ENCODE measurements at places on chromosomes 7 and 10.

DNA sequence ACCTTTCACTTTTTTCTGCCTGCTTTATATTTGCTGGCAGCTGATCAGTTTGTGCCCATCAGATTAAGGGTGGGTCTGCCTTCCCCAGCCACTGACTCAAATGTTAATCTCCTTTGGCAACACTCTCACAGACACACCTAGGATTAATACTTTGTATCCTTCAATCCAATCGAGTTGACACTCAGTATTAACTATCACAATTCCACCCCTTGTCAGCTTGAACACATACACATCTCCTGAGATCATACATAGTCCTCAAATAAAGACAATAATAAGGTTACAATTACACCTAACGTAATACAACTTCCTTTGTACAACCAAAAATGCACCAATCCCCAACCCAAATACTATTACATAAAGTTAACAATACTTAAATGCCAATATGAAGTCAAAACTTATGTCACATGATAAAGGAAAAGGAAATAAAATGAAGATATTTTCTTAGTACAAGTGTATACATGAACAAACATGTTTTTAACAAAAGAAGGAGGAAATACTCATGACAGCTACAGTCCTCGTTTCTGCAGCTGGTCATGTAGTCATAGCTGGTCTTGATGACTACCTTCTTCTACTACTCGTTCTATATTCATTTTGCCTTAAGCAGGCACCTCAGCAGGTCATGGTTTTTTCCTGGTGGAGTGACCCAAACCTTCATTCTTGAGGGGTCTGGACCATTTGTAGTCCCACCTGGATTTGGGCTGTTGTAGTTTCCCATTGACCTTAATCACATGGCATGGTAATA is 96.7 kb upstream of the CABCOCO1 start:
- no peak for DNase-seq

DNA sequence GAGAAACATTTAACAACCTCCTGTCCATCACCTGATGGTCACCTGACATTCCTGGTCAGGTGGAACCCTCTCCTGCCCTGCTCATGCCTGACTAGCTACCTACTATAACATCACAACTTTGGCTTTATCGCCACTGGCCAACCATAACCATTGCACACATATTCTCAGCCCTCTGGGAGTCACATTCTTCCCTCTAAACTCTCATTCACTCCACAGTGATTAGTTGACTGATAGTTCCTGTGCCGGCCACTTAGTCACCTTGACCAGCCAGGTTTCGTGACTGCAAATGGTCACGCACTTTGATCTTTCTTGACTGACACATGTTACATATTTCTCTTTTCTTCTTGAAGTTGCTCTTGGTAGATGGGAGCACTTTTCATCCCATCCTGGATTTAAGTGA is 50.1 kb downstream of the GNAI1 start:
- no peak for DNase-seq

- DNase-seq, result no peak
These were observed 6.4 kb downstream of the UBTD1 start for GRCh38 chr10:97505152-97505551.

DNA sequence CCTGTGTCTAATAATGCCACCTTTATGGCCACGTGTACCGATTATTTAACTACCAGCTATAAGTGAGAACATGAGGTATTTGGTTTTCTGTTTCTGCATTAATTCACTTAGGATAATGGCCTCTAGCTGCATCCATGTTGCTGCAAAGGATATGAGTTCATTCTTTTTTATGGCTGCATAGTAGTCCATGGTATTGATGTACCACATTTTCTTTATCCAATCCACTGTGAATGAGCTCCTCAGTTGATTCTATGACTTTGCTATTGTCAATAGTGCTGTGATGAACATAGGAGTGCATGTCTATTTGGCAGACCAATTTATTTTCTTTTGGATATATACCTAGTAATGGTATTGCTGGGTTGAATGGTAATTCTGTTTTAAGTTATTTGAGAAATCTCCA is 96.4 kb downstream of the SLC25A40 start:
- no peak for DNase-seq

Data from activated CD4-positive, alpha-beta T cell treated with anti-CD3 and anti-CD28 coated beads for 36 hours (primary cell).